AG08396 (cell line): ENCODE measurements at places on chromosomes 3 and 15.

GRCh38 chr15:96699871-96700401 is 369.4 kb downstream of the NR2F2 start:
- no peak for DNase-seq

DNA sequence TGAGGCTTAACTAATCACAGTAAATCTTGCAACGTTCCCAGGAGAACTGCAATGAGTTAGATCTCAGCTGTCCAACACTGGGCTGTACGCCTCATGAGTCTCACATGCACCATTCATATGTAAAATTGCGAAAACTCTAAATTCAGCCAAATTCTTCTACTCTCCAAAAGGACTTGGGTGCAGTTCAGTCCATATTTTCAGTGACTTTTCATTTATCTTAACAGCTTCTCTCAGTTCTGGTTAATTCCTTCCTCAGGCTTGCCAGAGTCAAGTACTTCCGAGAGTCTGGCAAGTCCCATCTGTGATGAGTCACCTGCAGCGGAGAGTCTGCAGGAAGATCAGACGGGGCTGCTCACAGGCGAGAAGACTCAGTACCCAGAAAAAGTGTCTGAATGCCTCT is 11.5 kb downstream of the CCDC80 start:
- peak; percentile 72 for DNase-seq

DNA sequence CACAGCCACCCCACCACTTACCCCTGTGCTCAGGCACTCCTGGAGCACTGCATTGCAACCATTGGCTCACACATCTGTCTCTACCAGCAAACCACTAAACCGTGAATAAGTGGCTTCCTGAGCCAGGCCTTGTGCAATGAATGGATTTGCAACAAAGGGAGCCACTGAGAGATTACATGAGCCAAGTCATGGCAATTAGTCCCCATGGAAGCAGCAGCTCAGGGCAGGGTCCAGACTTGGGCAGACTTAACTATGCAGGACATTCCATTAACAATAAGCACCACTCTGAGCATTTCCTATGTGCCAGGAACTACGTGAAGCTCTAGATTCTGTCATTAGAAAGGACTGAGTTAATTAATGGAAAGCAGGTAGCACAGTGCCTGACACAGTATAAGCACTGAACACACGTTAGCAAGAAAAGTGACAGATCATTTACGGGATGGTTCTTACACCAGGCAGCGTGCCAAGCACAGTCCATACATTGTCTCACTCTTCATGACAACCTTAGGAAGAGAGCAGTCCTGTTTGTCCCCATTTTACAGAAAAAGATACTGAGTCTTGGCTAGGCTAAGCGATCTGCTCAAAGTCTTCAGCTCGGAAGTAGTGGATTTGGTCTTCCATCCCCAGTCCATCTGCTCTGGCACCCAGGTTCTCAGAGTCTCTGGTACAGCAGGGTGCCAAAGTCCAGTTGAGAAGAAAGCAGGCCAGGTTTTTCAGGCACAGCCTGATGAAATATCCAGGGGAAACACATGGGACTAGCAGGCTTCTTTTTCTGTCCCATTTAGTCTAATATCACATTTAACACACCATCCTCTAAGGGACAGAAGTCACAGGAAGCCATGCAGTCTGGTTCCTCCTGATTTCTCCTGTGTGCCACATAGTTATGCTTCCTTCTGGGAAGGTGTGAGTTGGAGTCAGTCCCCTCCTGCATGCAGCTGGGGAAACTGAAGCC is 44.1 kb downstream of the LIPC start:
- DNase-seq = peak; percentile 17

DNA sequence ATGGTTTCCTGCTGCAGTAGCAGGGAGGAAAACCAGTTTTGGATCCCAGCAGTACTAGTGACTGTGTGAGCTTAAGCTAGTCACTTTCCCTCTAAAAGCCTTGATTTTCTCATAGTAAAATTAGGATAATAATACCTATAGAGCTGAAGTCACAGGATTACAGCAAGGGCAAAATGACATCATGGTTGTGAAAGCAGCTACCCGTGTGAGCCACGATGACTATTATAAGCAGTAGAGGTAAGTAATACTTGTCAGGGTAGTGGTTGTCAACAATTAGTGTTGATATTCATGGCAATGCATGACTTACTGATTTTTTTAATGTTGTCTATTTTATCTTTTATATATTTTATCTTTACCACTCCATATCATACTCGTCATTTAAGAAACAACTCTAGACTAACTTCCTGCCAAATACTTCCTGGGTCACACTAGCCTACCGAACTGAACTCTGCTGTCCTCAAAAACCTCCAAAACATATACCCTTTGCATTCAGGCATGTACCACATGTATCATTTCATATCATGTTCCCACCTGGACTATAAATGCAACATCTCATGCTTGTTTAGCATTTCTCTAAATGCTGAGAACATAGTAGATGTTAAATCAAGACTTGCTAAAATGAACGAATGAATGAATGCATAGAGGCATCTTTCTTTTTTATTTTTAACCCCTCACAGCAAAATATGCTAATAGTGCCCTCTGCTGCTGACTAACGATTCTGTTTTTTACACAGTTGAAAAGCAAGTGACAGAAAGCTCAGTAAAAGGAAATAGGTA is 172.6 kb downstream of the P3H2 start:
- peak; percentile 13 for DNase-seq

- peak; percentile 38 for DNase-seq
Measured at GRCh38 chr3:168047190-168047795, 48.4 kb downstream of the GOLIM4 start.

DNA sequence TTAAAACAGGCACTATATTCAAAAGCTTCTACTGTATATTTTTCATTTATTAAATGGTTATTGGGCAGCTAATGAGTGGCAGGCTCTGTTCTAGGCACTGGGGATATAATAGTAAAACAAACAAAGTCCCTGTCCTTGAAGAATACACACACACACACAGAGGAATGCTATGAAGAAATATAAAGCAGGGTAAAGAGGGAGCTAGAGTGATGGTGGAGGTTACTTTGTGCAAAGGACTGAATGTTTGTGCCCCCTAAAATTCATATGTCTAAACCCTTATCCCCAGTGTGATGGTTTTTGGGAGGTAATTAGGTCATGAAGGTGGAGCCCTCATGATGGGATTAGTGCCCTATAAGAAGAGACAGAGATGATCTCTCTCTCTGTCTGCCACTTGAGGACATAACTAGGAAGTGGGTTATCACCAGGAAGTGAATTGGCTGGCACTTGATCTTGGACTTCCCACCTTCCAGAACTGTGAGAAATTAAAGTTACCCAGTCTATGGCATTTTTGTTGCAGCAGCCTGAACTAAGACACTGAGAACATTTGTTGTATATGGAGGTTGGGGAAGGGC is 31.8 kb downstream of the USF3 start:
- DNase-seq = no peak

GRCh38 chr15:32952901-32953532 is 235.2 kb downstream of the GREM1 start:
- no peak for DNase-seq

GRCh38 chr3:173892547-173892946 is 495.0 kb downstream of the NLGN1 start:
- no peak for DNase-seq
